ENCODE measurements at places on chromosomes 5 and 9.

DNA sequence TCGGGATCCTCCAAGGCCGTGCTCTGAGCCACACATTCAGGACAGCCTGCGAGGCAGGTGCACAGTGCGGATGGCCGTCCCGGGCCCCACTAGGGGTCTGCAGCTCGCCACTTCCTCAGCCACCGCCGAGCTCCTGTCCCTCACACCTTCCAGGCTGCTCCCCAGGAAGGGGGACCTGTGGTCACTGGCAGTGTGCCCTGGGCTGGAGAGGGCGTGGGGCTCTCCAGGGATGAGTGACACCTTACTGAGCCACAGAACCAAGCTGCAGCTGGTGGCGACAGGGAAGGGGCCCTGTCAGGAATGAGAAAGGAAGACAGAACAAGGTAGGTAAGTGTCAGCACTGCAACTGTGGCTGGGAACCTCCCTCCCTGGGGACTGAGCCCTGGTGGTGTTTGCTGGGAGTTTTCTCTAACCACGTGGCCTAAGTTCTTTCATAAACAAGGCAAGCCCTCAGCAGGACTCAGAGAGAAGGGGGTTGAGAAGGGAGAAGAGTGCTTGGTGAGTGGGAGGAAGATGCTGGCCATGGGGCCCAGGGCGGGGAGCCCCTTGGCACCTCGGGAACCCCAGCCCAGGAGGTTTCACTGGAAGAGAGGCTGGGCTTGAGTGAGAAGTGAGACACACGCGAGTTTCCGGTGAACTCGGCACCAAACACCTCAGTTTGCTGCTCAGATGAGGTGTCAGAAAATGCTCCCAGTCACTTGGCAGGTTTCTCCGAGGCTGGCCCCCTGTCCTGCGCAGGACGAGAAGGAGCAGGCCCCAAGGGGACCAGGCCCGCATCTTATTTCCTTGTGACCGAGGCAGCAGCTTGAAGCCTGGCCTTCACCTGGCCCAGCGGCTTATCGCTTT is 5.2 kb downstream of the IL13 start:
- peak; percentile 76 for DNase-seq

DNA sequence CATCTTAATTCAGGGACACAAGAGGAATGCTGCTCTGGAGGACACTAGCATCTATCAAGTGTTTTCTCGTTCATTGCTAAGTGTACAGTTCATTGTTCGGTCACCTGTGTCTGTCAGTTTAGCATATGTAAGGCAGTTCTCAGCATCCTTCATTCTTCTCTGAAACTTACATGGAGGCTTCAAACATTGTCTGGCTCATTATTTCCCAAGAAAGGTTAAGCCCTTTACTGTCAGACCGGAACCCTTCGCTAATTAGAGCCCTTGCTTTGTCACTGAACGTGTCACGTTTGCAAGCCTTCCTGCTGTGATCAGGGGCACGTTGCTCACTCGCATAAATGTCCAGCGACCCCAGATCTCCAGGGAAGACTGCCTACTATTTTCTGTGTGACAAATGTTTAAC is 62.3 kb upstream of the RIOK2 start:
- DNase-seq: no peak

GRCh38 chr5:1752881-1753280 is 46.8 kb downstream of the MRPL36 start:
- no peak for DNase-seq

DNA sequence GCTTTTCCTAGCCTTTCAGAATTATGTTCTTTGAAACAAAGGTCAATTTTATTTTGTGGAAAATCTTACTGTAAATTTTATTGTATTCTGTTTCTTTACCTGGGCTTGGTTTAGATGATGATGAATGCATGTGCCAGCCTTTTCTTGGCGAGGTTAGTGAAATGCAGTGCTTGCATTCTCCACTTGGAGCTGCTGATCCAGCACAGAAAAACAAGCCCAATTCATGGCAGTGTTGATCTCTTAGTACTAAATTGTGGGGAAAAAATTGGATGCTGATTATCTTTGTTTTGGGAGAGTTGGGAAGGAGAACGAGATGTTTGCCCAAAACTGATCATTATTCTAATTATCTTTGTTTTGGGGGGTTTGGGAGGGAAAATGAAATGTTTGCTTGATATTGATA is 3.7 kb downstream of the HABP4 start:
- peak; percentile 34 for DNase-seq

DNA sequence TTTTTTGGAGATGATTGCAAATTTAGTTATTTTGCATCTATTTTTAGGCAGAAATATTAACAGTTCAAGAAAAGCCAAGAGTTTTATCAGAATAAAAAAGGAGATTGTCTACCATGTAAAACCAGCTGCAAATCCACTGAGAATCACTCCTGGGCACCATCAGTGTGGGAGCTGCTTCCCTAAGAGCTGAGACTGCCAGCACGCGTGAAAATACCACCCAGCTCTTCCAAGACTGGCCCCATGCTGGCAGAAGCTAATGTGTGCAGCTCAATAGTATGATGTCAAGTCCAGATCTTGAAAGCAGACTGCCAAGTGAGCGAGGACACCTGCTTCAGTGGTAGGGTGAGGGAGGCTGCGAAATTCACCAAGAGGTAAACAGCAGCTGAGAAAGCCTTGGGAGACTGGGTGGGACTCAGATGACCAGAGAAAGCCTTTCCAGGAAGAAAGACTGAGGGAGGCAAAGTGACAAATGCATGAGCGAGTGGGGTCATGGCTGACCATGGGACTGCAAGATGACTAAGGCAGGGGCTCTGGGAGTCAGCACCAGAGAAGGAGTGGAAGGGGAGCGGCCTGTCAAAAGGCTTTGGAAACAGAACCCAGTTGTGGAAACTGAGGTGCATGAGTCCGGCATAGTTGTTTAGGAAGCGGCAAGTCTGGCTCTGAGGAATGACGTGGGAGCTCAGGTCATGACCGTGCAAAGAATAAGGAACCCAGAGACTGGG is 200.9 kb downstream of the GADD45G start:
- no peak for DNase-seq

GRCh38 chr9:35882996-35883395 is 12.8 kb upstream of the OR13J1 start:
- DNase-seq: no peak

DNA sequence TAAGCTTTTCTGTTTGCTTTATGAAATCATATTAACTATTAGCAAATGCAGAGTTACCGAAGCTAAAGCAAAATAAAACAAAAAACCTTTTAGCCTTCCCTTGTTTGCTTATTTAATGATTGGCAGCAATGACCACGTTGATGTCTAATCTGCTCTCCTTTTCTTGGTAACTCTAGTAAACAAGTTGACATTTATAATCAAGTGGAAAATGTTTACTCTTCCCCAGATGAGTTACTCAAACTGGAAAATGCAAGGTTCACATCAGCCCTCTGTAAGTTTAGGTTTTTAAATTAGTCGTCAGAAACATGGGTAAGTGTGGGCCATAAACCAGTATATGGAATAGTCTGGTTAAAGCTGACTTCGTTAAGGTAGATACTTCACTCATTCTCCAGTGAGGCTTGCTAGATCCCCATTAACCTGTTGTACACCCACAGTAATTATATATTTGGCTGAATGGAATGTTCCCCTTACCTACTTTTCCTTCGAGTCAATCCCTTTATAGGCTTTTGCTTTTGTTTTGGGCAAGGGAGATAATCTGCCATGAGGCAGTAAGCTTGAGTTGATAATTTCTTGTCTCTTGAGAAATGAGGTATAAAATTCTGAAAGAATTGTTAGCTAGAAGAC is 100.9 kb downstream of the GDNF start:
- DNase-seq: no peak

GRCh38 chr9:134321946-134322741 is 4.1 kb upstream of the RXRA start:
- no peak for DNase-seq

DNA sequence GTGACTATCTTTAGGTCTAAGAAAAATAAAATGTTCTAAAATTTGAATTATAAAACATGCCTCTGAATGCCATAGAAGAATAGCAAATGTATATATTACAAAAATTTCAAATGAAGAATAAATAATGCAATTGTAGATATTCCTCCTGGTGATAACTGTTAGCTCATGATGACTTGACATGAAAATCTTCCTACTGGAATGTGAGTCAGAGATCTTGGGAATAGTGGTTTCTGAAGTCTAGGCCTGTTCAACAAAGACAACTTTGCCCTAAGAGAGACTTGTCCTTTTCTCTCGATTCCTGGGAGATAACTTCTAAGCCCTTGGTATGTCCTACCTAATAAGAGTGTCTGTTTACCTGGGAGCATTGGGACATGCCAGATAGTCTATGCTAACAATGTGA is 746.3 kb upstream of the RIOK2 start:
- DNase-seq: no peak

DNA sequence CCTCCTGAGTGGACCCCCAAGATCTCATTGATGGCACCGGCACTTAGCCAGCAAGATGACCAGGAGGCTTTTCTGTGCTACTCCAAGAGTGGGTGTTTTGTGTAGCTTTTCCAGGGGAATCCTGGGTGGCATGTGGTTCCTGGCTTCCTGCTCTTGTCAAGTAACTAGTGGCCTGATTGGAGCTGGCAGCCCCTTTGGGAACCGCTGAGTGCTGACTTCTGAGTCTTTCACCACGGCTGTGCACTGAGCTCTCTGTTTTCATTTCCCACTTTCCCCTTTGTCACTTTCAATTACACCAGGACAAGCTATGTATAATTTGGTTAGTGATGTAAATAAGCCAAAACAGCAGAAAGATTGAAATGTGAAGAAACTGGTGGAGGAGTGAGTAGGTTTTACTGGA is 255.4 kb downstream of the GOLPH3 start:
- DNase-seq: no peak

GRCh38 chr9:108281696-108282095 is 574.1 kb downstream of the ACTL7B start:
- DNase-seq: no peak

- DNase-seq: no peak
These were observed 18.9 kb upstream of the GLIS3 start for GRCh38 chr9:4318741-4319140.

- peak; percentile 8 for DNase-seq
These were observed at the start of gene ESM1 for GRCh38 chr5:54985301-54986268. ESM1 (minus strand) TSS chr5:54985593; CDS start chr5:54985517, 76 bp downstream.

- DNase-seq: no peak
These were observed 426.8 kb upstream of the CDH9 start for GRCh38 chr5:27465140-27465539.

GRCh38 chr9:20786807-20787206 is 102.7 kb downstream of the FOCAD start:
- no peak for DNase-seq

DNA sequence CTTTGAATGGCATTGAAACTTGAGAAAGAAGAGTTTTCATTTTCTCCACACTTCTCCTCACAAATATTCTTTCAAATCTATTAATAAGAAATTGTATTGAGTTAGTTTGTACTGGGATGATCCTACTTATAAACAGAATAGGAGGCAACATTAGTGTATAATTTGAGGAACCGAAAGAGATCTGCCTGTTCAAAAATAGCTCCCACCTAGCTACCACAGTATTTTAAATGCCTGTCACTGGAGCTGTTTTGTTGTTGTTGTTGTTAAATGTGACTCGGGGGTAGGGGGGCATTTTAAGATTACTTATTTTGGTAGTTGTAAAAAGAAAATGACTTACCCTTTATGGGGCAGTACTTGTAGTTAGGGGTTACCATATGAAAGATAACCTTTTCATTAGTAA is 20.1 kb upstream of the HAPLN1 start:
- no peak for DNase-seq

GRCh38 chr9:68558545-68558944 is 17.9 kb upstream of the TMEM252 start:
- DNase-seq: no peak

DNA sequence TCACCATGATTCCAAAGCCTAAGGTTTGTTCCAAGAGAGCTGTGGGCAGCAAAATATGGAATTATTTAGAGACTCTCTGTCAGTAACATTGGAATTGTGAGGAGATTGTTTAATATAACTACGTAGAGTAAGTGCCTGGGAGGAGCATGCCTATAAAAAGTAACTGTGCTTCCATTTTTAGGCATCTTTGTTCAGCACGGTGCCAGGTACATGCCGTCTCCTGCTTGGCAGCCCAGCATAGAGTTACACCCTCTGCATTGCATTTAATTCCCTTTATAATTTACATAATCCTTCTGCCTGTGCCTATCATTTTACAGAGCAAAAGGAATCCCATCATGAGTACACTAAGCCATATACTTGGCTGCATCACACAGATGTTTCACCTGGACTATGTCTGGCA is 32.1 kb upstream of the ALDH1A1 start:
- no peak for DNase-seq

- DNase-seq: no peak
These were observed 219.9 kb downstream of the SEMA6A start for GRCh38 chr5:116354699-116355098.

- DNase-seq: no peak
These were observed 174.1 kb upstream of the RFX3 start for GRCh38 chr9:3699883-3700282.

- no peak for DNase-seq
These were observed 60.1 kb upstream of the UBAC1 start for GRCh38 chr9:136021171-136021871.

GRCh38 chr5:138755084-138755748 is 2.0 kb downstream of the CTNNA1 start:
- DNase-seq: no peak

GRCh38 chr5:129902816-129903215 is 1.4 kb upstream of the CHSY3 start:
- DNase-seq: no peak

DNA sequence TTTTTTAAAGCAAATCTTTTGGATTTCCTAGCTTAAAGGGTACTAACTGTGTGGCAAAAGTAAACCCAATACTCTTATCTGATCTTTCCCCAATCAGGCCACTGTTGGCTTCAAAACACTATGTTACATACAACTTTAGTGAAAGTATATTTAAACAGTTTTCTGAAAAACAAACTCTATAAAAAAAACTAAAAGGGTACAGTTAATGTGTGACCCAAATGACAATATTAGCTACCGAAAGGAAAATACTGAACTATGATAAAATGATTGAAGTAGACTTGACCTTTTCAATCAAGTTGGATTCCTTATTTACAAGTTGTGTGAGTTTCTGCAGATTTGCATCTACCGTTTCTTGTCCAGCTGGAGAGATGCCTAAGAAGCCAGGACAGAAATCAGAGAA is 5.8 kb downstream of the MTX3 start:
- no peak for DNase-seq

- DNase-seq: no peak
These were observed 115.1 kb downstream of the GABBR2 start for GRCh38 chr9:98593354-98594253.

DNA sequence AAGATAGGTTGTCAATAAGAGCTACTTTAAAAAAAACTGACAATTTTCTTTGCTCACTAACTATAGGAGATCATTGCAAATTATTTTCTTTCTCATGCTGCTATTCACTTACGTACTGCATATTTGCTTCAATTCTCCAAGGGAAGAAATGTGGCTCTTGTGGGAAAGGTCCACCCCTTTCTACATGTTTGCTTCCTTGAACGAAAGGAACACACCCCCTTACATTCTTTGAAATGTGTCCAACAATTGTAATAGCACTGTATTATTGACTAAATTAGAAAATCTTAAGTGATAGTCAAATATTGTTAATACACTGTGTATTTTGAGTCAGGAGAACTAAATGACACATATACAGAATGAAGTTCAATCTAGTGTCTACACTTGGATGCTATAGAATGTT is 5.2 kb downstream of the MEF2C start:
- DNase-seq: no peak

Measured in activated CD4-positive, alpha-beta T cell treated with anti-CD3 and anti-CD28 coated beads for 48 hours (primary cell).